Skin of body (tissue), 3 donors: ENCODE measurements at places on chromosomes 2 and 18.

DNA sequence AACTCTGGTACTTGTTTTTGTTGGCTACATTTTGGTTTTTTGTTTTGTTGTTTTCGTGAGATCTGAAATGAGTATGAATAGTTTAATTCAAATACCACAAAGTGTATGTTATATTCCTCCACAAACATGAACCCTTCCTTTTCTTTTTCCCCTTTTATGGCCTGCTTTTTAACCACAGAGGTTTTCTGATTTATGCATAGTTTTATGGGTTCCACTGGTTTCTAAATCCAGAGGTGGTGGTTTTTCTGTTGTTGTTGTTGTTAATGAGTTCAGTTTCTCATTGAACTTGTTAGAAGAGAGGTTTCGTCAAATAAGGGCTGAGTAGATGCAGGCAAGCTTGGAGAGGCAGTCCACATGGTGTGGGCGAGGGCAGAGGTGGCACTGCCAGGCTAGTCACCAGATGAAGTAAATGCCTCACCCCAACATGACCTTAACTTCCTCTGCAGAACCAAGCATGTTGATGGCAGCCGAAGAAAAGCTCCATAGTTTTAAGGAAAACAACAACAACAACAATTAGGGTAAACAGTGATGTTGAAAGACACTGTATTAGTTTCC is 72.5 kb downstream of the RIF1 start:
- DNase-seq, result no peak

DNA sequence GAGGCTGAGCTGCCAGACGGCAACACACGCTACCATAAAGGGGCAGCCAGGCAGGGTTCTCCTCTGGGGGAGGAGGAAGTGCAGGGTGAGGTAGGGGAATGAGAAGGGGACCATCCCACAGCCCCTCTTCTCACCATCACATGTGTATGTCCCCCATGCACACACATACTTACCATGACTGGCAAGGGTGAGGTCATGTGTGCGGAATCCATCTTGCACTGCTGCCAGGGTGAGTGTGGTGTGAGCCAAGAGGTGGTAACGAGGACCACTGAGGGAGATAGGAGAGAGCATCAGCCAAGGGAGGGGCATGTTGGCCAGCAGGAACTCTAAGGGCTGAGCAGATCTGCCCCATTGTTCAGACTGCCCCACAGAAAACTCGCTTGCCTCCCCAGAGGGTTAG is 7.1 kb downstream of the WDR54 start:
- no peak for DNase-seq

- DNase-seq, result no peak
Observed at GRCh38 chr18:14089781-14090180, 42.5 kb downstream of the ZNF519 start.

DNA sequence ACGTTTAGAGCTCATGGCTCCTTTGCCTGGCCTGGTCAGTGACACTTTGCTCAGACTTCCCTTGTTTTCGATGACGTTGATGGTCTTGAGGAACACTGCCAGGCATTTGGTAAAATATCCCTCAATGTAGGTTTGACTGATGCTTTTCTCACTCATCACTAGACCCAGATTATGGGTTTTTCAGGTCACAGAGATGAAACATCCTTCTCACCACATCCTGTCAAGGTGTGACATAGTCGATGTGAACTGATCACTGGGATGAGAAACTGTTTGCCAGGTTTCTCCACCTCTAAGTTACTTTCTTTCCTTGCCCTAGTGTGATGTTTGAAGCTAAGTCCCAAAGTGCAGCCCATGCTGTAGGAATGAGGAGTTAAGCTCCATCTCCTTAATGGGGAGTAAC is 81.5 kb downstream of the AFF3 start:
- no peak for DNase-seq

DNA sequence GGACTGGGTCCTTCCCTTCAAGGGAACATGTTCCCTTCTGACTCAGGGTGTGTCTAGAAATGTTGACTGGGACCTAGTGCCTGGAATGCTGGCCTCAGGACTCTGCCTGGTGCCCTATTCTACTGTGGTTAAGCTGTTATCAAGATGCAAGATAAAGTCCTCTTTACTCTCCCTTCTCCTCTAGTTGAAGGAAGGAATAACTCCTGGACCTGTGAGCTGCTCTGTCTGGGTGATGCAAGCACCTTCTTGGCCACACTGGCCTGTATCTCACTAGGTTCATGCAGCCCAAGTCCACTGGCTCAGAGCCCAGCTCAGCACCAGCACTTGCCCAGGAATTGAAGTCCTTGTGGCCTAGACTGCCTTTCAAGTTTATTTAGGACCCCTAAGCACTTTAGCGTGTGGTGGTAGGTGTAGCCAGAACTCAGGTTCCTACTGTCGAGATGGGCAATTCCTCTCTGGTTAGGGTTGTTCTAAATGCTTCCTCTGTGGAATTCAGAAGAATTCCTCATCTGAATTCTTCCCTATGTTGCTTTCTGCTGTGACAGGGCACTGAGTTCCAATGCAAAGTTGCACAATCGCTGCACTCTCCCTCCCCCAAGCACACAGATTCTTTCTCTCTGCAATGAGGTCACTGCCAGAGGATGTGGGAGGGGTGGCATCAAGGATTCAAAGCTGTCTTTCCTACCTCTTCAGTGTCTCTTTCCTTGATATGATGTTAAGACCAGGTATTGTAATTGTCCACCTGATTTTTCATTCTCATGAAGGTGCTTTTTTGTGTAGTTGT is 54.7 kb downstream of the VWC2L start:
- DNase-seq, result no peak

DNA sequence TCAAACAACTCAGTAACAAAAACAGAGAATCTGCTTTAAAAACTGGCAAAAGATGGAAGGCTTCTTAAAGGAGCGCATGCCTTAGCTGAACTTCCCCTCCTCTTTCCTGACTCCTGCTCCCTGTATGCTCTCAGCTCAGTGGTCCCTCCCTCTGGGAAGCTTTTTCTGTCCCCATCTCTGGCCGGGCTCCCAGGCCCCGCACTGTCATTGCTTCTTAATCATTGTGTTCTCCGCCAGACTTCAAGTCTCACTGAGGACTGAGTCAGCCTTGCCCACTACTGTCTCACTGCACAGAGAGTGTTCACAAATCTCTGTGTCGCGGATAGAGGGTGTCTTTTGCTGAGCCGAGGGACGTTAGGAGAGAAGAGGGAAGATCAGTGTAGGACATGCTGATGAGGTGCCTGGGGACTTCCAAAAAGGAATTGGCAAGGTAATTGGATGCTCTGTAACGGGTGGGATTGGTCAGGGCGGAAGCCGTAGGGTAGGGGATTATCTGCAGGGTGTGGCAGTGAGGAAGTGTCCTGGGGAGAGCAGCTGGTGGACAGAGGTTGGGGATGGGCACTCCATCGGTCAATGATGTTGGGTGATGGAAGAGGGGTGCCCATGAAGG is 16.2 kb downstream of the TOGARAM2 start:
- DNase-seq, result no peak

GRCh38 chr2:23636426-23636825 is 251.4 kb downstream of the KLHL29 start:
- no peak for DNase-seq

DNA sequence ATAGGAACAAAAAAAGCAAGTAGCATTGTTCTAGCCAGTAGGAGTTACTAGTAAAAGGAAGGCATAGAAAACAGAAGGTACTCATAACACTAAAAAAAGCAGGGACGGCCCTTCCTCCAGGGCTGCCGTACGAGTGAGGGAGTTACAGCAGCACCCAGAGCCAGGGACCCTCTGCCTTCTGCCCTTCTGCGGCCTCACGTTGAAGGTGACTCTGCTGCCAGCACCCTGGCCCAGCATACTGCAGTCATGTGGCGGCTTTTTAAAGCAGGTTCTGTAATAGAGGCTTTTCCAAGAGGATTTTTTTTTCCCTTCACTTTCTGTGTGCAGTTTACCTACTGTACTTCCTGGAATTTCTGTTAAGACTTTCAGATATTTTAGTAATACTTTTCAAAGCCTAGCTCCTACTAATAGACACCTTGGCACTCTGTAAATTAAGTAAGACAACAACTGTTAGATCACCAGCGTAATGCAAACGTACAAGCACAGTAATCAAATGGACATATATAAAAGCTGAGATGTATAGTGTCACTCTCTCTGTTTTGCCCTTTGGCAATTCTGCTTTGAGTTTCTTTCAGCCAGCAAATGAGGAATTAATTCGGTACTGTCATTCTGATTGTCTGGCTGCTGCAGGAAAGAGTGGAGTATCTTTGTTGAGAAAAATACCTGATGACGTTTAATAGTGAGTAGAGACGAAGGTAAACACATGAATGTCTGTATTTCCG is 161.5 kb downstream of the PTGR3 start:
- no peak for DNase-seq

- no peak for DNase-seq
Observed at GRCh38 chr2:161124201-161124600, 36.0 kb upstream of the TANK start.

- no peak for DNase-seq
Observed at GRCh38 chr2:189933041-189933440, 129.5 kb downstream of the MSTN start.

- no peak for DNase-seq
Observed at GRCh38 chr2:127103243-127104165, 3.5 kb downstream of the BIN1 start.

GRCh38 chr2:15812187-15812780 is 128.1 kb upstream of the MYCN start:
- DNase-seq, result no peak

DNA sequence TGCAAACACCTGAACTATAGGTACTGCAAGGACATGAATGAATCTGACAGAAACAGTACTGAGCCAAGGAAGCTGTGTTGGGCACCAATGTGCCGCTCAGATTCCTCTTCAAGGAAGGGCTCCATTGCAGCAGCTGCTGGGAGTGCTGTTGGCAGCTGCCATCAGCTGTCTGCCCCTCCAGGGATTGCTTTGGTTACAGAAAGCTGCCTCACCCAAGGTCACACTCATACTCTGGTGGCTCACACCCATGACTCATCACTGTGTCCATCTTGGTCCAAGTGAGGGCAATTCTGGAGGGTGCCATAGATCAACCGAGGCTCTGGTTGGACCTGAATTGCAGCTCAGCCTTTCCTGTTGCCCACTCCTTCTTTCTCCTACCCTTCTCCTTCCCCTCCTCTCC is 24.4 kb upstream of the TRPM8 start:
- DNase-seq, result no peak

GRCh38 chr2:216516730-216517350 is 18.2 kb downstream of the RPL37A start:
- DNase-seq, result peak; percentile 57

DNA sequence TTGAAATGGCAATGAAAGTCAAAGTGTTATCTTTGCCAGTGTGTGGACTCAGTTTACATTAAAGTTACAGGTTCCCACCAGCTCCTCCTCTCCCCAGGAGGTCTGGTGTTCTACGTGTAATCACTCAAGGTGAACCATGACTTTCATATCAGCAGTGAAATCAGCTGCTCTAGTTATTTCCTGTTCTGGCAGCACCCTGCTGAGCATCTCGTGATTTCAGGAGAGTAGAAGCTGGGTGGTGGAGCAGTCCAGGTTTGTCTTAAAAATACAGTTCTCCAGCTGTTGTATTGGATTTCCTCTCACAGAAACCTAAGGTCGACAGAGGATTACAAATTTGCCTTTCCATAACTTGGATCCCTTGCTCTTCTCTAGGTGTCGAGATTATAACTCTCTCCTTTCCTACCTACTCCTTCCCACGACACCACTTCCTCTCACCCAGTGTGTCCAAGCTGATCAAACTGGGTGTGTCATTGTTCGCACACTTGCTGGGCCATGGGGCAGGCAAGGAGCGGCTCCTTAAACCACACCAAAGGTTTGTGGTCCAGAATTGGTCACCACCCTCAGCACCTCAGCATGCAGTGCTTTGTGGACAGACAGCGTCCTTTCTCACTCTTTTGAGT is 13.0 kb upstream of the ARHGAP25 start:
- DNase-seq, result no peak

DNA sequence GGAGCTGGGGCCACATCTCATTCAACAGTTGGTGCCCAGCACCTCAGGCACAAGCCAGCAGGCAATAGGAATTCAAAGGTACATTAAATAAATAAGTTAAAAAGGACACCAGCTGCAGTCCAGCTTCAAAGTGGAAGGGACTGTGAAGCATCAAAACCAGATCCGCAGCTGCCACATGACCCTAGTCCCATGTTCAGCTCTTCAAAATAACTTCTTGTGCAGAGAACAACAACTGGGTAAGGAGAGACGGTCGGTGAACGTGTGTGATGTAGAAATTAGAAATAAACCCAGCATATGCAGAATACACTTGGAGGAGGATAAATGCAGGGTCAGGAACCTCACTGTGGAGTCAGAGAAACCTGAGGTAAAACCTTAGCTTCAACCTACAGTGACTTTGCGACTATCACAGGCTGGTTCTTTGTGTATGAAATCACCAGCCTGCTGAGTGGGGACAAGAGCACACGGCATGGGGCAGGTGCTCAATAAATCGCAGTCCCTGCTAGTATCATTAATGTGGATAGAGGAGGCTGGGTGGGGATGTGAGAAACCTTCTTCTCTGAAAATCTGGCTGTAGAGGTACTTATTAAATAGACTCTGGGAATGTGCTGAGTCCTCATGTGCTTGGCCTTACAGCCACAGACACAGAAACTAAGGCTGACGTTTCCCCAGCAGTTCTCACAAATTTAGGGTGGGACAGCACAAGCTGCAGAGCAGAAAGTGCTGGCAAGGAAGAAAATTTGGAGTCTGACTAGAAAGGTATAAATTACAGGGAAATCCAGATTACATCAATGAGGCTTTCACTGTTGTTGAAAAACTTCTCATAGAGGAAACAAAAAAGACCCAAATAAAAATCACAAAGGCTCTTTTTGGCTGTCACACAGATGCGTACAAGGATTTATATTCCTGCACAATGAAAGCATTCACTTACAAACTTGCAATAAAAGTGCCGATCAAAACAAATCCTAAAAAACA is 20.7 kb downstream of the FBXO15 start:
- DNase-seq, result no peak

DNA sequence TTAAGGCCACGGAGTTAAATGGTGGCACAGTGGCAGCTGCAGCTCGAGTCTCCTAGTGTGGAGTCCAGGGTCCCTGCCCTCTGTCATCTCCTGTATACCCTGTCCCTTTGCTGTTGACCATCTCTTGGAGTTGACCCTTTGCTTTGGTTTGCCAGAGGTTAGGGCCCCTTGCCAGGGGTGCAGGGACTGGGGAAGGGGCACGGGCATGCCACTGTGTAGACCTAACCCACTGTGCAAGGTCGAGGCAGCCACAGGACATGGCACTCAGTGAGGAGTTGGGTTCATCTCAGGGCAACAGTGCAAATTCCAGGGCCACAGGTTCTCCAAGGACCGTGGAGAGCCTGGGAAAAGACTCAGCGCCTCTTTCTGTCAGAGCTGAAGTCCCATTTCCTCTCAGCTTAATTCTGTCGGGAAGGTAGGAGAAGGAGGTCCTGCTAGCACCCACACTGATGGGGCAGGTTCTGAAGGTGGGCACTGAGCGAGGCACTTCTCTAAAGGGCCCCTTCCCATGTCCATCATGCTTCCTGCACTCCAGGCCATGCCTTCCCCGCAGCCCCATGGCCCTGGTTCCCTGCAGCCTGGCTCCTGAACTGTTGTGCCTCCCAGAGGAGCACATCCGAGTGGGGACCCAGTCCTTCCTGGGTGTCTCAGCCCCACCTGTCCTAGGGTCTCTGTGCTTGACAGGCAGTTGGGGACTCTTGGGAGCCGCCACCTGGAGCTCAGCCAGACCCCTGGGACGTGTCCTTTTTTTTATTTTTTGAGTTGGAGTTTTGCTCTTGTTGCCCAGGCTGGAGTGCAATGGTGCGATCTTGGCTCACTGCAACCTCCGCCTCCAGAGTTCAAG is 2.8 kb downstream of the KHK start:
- DNase-seq, result no peak
